ENCODE measurements at places on chromosomes 4 and X. TPM values are rescaled to one million over a fixed set of nuclear protein-coding genes. Genes with fewer than 3 reads are reported as not detected.

- no peak for DNase-seq
Observed at GRCh38 chr4:42732776-42733175, 75.9 kb upstream of the ATP8A1 start.

DNA sequence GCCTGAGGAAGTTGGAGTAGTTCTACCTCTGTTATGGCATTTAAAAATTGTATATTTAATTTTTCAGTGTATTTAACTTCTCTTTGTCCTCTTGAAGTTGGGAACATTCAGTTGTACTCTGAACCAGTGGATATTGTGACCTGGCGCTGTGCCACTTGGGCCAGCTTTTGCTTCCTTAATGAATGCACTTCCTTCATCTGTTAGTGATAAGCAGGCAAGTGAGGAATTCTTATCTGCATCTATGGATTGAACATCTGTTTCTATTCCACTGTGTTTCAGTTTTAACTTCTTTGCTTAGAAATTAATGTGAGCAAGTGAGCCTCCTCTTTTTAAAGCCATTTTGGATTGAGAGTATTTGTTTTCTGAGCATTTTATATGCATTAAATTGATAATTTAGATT lies 128.3 kb downstream of the UCHL1 start:
- no peak for DNase-seq

GRCh38 chrX:23919706-23920320 lies 12.0 kb downstream of the CXorf58 start:
- no peak for DNase-seq

DNA sequence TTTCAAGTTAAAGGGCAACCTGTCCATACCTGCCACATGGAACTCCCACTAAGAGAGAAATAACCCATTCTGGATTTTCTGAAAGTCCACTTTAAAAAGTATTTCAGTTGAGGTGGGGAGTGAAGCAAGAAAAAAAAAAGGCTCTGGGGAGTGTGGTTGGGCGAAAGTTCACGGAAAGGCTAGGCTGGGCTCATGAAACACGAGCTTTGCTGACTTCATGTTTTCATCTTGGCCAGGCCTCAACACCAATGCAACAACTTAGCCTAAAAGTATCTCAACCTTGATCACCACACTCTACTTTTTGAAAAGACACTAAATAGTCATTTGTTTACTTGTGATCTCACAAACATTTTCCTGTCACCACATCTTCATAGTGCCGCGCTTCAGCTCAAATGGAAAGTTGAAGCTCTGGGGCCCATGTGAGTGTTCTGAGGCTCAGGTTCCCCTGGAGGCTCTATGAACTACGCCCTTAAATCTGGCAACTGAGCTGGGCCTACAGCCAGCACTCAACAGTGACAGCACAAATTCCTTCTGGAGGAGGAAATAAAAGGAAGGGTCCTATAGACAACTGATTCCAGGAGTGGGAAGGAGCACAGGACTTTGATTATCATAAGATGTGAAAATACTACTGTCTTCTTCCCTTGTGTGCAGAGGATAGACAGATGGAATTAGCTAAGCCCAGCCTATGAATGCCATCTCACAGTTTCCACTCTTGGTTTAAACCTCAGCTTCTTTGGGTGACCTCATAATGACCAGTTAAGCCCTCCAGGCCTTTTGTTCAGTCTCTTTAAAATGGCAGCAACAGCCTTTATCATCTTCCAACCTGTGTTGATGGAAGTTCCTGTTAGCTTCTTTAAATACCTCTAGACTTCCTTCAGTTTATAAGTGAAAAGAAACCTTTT lies 5.1 kb downstream of the CD40LG start:
- no peak for DNase-seq

Gene ADH1A
- 1.5 TPM for polyA plus RNA-seq
